ENCODE measurements at places on chromosomes 2 and 18. TPM values are rescaled to one million over a fixed set of nuclear protein-coding genes. Genes with fewer than 3 reads are reported as not detected.

Gene VIL1
- total RNA-seq: 0.20 TPM

Gene LONRF2
- 2.6 TPM for total RNA-seq

Gene UPP2
- total RNA-seq: not detected

Gene ATP6V1C2
- 0.25 TPM for total RNA-seq

Gene ITPRID2
- total RNA-seq: 45.3 TPM

Gene ARMC9
- 14.2 TPM for total RNA-seq

Gene KRTCAP3
- total RNA-seq: not detected

Gene TRIM54
- total RNA-seq: 1.3 TPM

Gene TDRD15
- total RNA-seq: not detected

Gene AMER3
- not detected for total RNA-seq

Gene SCYGR4
- total RNA-seq: not detected

Gene KCNG3
- 0.70 TPM for total RNA-seq

Gene LYPD6B
- total RNA-seq: not detected

Gene COLEC12
- 0.03 TPM for total RNA-seq

Gene RAX
- not detected for total RNA-seq

Gene INHA
- 0.39 TPM for total RNA-seq

Gene ERFE
- total RNA-seq: 9.1 TPM

Gene KCNS3
- 1.1 TPM for total RNA-seq

Gene IL37
- total RNA-seq: not detected

Gene CREG2
- total RNA-seq: 9.8 TPM

Gene BARD1
- 6.2 TPM for total RNA-seq

Gene CYP27A1
- total RNA-seq: 0.14 TPM

Gene LBX2
- total RNA-seq: 3.0 TPM

Gene IL36RN
- total RNA-seq: 0.21 TPM

Gene GPC1
- 242 TPM for total RNA-seq

Gene TTR
- not detected for total RNA-seq

Gene TTN
- under 0.01 TPM for total RNA-seq

Gene LYG2
- not detected for total RNA-seq

Gene HOXD8
- 5.6 TPM for total RNA-seq

Gene ACP1
- 193 TPM for total RNA-seq

Gene VWC2L
- total RNA-seq: not detected

Gene GNAL
- total RNA-seq: 6.0 TPM

Gene AGXT
- total RNA-seq: not detected

Gene PFN4
- 1.1 TPM for total RNA-seq

Gene NCK2
- 22.5 TPM for total RNA-seq

Gene INO80D
- 1.5 TPM for total RNA-seq

Gene DPYSL5
- total RNA-seq: 3.6 TPM

Gene CFAP221
- total RNA-seq: 0.22 TPM

Gene MROH2A
- 0.26 TPM for total RNA-seq

Gene ADRA2B
- 0.09 TPM for total RNA-seq

Gene C1QL2
- total RNA-seq: 0.53 TPM

Gene EFHD1
- 5.0 TPM for total RNA-seq

Gene CXCR2
- not detected for total RNA-seq

Gene KIDINS220
- 19.3 TPM for total RNA-seq

Gene CCDC141
- total RNA-seq: not detected

Gene TMEM178A
- 0.21 TPM for total RNA-seq

Gene RNF152
- total RNA-seq: 0.01 TPM

Gene HOXD12
- total RNA-seq: not detected

Gene LRP2
- 0.06 TPM for total RNA-seq

Data from A549 treated with Mapracorat at 1 μM for 4 hours (cell line).